ENCODE measurements at places on chromosomes 5 and 9. TPM values are rescaled to one million over a fixed set of nuclear protein-coding genes. Genes with fewer than 3 reads are reported as not detected.

Gene TSSK1B
- 0.50 TPM for total RNA-seq

Gene CSF2
- 0.51 TPM for total RNA-seq

Gene EGR1
- 8.8 TPM for total RNA-seq

Gene DDX4
- total RNA-seq, result not detected

Gene ADAMTS2
- 27.0 TPM for total RNA-seq

Gene HSPB3
- total RNA-seq, result 21.1 TPM

Gene SOHLH1
- total RNA-seq, result not detected

Gene PCDHAC1
- total RNA-seq, result 0.51 TPM

Gene OR1N1
- total RNA-seq, result not detected

Gene SPAG8
- total RNA-seq, result 1.3 TPM

Gene PROB1
- 0.77 TPM for total RNA-seq

Gene GFI1B
- not detected for total RNA-seq
